Neuronal stem cell (in vitro differentiated cells): ENCODE measurements at places on chromosomes 13 and 19.

DNA sequence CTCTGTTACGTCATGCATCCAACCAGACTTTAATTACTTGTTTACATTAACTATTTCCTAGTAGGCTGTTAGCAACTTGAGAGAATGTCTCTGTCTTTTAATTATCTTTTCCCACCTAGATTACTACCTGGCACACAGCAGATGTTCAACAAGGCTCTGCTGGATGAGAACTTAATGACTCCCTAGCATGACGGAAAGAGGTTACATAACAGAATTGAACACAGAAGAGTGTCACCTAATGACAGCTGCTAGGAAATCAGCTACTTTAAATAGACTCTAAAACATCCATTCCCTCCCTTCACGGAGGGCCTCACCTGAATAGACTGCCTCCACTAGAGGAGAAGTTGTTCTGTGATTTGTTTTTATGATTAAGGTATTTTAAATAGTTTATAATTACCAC, 110.8 kb downstream of the TEX29 start:
- DNase-seq: no peak

DNA sequence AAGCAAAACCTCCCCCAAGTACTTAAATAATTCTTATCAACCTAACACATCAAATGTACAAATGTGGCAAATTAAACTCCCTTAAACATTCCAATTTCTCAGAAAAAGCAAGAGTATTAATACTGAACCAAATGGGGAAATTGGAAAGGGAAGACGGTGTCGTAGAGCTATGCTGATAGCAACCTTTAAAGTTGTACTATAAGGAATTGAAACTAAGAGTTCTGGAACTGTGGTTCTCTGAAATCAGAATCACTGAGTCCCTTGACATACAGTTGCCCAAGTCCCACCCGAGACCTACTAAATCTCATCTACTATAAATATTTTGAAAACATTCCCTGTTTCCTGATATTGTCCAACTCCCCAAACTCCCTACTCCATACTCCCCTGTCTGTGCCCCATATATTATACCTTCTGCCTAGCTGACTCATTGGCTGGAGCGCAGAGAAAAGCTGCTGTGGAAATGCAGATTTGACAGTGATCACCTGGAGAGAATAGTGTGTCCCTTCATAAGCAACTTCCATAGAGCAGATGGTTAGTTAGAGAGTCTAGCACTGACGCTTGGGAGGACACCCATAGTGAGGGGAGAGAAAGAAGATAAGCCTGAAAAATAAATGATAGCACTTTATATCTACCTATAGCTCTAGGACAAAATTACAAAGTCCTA, 51.4 kb upstream of the ITM2B start:
- DNase-seq: no peak

GRCh38 chr13:28492569-28493367, 2.2 kb downstream of the FLT1 start:
- DNase-seq: peak; percentile 26

- DNase-seq: no peak
Measured at GRCh38 chr13:21287331-21287907, 111.0 kb downstream of the MRPL57 start.

- DNase-seq: no peak
Measured at GRCh38 chr19:8684001-8684902, 14.3 kb downstream of the ACTL9 start.

- DNase-seq: no peak
Measured at GRCh38 chr13:46004491-46004890, 48.1 kb downstream of the ZC3H13 start.

- no peak for DNase-seq
Measured at GRCh38 chr19:54255105-54255775, 1.8 kb downstream of the LILRB5 start.

DNA sequence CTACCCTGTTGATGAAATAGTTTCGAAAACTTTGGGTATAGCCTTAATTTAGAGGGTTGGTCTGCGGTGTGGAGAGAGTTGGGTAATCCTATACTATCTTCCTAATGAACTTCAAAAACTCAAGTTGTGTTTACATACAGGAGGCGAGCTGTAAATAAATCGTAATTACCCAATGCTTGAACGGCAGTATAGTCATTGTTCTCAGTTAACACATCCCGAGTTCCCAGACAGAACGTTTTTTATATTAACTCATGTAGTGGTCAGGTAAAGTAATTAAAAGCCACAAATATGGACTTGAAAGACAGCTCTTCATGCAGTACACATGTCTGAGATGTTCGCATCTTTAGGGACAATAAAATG, 1.5 kb downstream of the PDS5B start:
- no peak for DNase-seq

GRCh38 chr19:54231077-54231931, 8.5 kb upstream of the LILRB3 start:
- DNase-seq: peak; percentile 68

GRCh38 chr19:5006201-5006600, 37.3 kb downstream of the KDM4B start:
- DNase-seq: no peak

DNA sequence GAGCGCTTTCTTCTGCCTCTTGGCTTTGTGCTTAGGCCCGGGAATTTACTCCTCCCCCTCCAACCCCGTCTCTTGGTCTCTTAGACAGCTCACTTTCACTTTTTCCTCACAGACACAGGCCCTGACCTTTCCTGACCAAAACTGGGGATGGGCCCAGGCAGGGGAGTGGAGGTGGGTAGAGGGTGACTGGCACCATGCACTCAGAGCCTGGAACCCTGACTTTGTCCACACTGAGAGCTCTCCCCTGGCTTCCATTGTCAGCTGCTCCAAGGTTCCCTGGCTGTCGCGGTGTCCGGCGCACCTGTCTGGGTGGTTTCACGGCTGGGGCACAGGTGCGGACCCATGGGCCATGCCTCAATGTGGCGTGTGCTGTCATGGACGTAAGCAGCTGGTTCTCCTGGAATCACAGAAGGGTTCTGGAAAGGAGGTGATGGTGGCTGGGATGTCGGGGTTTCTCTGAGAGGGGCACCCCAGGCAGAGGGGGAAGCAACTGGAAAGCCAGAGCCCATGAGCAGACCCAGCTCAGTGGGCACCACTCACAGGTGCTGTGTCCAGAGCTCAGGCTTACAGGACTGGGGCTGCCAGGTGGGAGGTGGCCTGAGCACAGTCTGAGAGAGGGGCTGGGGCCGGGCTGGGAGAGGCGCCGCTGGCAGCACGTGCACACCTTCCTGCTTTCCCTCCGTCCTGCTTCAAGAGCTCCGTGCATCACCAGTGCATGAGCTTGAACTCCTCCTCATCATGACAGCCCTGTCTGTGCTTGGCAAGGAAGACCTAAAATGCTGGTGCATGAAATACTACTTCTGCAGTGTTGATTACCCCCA, 28.0 kb upstream of the C1QTNF9 start:
- DNase-seq: no peak

DNA sequence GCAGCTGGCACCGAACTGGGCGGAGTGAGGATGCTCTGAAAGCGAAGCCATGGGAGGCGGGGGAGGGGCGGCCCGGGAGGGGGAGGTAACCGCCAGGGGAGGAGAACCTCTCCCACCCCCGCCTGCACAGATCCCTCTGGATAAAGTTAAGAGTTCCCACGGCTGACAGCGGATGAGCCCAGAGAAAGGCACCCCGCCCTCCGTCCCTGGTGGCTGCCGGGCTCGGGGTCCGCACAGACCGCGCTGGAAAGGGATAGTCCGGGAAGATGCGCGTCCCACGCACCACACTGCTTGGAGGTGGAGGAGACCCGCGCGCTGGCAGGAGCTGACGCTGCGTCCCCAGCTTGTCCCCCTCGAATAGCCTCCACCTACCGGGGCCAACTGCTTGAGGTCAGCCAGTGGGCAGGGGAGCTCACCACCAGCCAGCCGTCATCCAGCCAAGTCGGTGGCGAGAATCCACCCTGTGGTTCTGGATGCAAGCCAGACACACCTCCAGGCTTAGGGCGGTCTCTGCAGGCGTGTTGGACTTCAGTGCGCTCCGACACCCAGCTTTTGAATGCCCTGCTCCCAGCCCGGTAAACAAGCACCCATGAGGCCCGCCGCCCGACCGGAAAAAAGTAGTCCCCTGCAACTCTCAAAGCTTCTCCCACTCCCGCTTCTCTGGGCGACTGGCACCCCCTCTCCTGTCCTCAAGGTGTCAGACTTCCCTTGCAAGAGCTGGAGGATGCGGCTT, at the start of gene TRPC4:
TSS of gene TRPC4 (minus strand) at position 17 of the 733 bp plus-strand sequence. CDS start 86,439 bp downstream, outside the sequence.
- DNase-seq: peak; percentile 61

GRCh38 chr19:23525276-23525852, 130.1 kb upstream of the ZNF91 start:
- DNase-seq: no peak

DNA sequence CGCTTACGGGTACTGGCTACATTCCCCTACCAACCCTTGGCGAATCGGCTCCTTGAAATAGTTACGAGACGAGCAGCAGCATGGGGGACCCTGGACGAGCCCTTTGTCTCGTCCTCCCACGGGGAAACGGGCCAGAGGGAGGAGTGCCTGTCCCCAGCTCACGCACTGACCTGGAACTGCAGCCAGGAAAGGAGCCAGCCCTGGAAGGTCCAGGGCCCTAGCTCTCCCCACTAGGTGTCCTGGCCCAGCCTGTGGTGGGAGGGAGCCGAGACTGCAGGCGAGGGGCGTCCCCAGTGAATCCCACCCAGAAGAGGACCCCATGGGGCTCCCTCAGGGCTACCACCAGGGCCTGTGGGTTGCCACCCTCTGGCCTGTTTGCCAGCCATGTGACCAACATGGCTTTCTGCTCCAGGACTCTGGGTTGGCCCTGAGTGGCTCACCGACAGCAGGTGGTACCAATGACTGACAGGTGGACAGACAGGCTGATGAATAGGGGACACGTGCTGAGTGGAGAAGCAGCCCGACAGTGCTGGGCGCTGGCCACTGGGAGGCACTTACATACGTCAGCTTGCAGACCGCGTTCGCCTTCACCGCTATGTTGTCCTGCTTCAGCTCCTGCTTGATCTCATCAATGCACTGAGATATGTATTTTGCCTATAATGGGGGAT, 13.2 kb downstream of the AP3D1 start:
- no peak for DNase-seq

- no peak for DNase-seq
Measured at GRCh38 chr19:5775668-5776309, 8.8 kb downstream of the PRR22 start.

GRCh38 chr13:76696370-76696769, 189.8 kb downstream of the KCTD12 start:
- no peak for DNase-seq

DNA sequence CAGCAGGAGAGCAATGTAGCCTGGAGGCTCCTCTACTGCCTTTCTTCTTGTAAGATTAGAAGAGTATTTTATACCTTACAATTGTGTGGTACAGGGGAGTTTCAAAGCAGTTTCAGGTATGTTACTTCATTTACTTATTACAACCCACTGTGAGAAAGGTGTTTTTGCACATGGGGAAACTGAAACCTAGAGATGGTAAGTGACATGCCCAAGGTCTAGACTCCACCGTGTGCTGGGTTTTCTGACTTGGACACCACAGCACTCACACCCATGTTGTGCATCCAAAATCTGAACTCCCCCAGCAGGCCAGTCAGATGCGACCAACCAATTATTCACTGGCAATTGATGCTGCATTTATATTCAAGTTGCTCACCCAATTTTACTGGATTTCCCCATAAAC, 22.8 kb downstream of the ERICH6B start:
- DNase-seq: no peak

DNA sequence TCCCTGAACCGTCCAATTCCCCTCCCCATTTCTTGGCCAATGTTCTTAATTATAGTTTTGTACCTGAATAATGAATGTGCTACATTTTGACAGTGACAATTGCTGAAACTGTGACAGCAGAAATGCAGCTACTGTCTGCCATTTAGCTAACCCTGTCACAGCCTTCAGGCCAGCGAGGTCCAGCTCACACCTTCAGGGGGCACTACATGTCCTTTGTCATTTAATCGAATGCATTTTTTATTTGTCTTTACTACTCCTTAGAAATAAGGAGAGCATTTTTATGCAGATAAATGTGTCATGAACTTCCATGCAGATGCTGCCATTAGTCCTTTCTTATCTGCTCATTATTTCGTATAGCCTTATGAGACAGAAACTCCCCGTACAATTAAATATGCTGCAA, 159.9 kb downstream of the MZT1 start:
- DNase-seq: no peak

- DNase-seq: no peak
Measured at GRCh38 chr19:48338253-48338755, 13.0 kb downstream of the EMP3 start.

GRCh38 chr19:55266404-55266803, 7.6 kb upstream of the PPP6R1 start:
- no peak for DNase-seq

GRCh38 chr13:98664047-98664446, 87.1 kb upstream of the STK24 start:
- no peak for DNase-seq

GRCh38 chr13:24179486-24179850, 18.9 kb downstream of the SPATA13 start:
- no peak for DNase-seq

- DNase-seq: no peak
Measured at GRCh38 chr13:28320209-28320608, 174.7 kb downstream of the FLT1 start.

DNA sequence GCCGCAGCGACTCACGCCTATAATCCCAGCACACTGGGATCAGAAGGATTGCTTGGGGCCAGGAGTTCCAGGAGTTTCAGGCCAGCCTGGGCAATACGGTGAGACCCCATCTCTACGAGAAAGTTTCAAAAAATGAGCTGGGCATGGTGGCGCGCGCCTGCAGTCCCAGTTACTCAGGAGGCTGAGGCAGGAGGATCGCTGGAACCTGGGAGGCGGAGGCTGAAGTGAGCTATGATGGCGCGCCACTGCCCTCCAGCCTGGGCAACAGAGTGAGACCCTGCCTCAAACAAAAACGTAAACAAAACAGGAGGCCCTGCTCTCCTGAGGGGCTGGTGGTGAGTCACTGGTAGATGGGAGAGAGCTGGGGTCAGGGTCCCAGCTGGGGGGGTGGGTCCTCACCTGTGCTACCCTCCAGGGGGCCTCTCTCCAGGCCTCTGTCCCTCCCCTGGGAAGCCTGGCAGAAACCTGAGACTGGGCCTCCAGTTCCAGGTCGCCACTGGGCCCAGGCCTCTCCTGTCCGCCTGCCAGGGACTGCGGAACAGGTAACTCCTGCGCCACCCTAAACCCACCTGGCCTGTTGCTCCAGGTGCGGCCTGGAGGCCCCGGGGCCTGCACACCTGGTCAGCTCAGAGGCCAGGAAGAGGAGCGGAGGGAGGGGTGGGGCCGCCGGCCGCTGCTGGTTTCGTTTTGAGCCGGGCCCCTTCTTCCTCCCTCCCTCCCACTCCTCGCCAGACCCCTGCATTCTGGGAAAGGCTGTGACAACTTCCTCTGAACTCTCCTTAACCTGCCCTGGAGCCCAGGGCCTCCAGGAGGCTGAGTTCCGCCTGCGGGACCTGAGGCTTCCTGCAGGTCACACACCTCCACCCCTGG, 17.2 kb upstream of the ZBTB7A start:
- no peak for DNase-seq
